A549 treated with RU486 at 1 μM for 4 hours (cell line): ENCODE measurements at places on chromosomes 1 and 21. TPM values are rescaled to one million over a fixed set of nuclear protein-coding genes. Genes with fewer than 3 reads are reported as not detected.

ACTL8 gene
- 1.4 to 1.8 TPM (median 1.6 TPM) in 5 replicates for total RNA-seq

IFI16 gene
- total RNA-seq, result 3.3 to 4.4 TPM (median 4.2 TPM) in 5 replicates

SPRR2G gene
- not detected in 5 replicates for total RNA-seq

P3R3URF gene
- total RNA-seq, result not detected in 5 replicates

OPTC gene
- total RNA-seq, result not detected in 5 replicates

PRRC2C gene
- total RNA-seq, result 64.9 to 84.1 TPM (median 77.5 TPM) in 5 replicates

PAQR6 gene
- total RNA-seq, result 2.2 to 5.0 TPM (median 3.6 TPM) in 5 replicates

ERG gene
- 0.21 TPM in 1 of 5 replicates, not detected in the others for total RNA-seq

HUNK gene
- total RNA-seq, result 1.4 to 1.8 TPM (median 1.7 TPM) in 5 replicates

ARPC5 gene
- total RNA-seq, result 107 to 197 TPM (median 172 TPM) in 5 replicates

AQP10 gene
- total RNA-seq, result not detected in 5 replicates

FMO1 gene
- total RNA-seq, result not detected in 5 replicates

TFAP2E gene
- total RNA-seq, result 0.19 to 1.1 TPM (median 0.44 TPM) in 5 replicates

TRIM67 gene
- 0.10 to 0.32 TPM (median 0.19 TPM) in 5 replicates for total RNA-seq

MAP1LC3C gene
- total RNA-seq, result 0.21 to 0.23 TPM (median 0.22 TPM) in 3 of 5 replicates, not detected in the others

HPDL gene
- total RNA-seq, result 3.6 to 6.2 TPM (median 4.7 TPM) in 5 replicates

KIF14 gene
- 4.1 to 12.1 TPM (median 11.8 TPM) in 5 replicates for total RNA-seq

S100A1 gene
- total RNA-seq, result 0.48 to 1.1 TPM (median 0.76 TPM) in 4 of 5 replicates, not detected in the other

FCGR3B gene
- total RNA-seq, result not detected in 5 replicates

ST6GALNAC3 gene
- total RNA-seq, result 0.43 to 0.75 TPM (median 0.49 TPM) in 5 replicates

AIM2 gene
- total RNA-seq, result not detected in 5 replicates

C1QB gene
- total RNA-seq, result not detected in 5 replicates

POGZ gene
- 14.8 to 20.9 TPM (median 19.6 TPM) in 5 replicates for total RNA-seq
